ENCODE measurements at places on chromosomes 6 and 20. TPM values are rescaled to one million over a fixed set of nuclear protein-coding genes. Genes with fewer than 3 reads are reported as not detected.

The SCUBE3 gene
- total RNA-seq, result under 0.01 TPM

The ADGB gene
- not detected for total RNA-seq

The FLRT3 gene
- total RNA-seq, result 5.1 TPM

The DAAM2 gene
- 25.9 TPM for total RNA-seq

The ADNP gene
- 32.1 TPM for total RNA-seq

The KIF25 gene
- total RNA-seq, result 0.26 TPM

The BMP7 gene
- total RNA-seq, result not detected

The PRRT1 gene
- total RNA-seq, result 0.33 TPM

The XKR7 gene
- total RNA-seq, result not detected

The WFDC12 gene
- not detected for total RNA-seq

The OLIG3 gene
- total RNA-seq, result not detected

DNA sequence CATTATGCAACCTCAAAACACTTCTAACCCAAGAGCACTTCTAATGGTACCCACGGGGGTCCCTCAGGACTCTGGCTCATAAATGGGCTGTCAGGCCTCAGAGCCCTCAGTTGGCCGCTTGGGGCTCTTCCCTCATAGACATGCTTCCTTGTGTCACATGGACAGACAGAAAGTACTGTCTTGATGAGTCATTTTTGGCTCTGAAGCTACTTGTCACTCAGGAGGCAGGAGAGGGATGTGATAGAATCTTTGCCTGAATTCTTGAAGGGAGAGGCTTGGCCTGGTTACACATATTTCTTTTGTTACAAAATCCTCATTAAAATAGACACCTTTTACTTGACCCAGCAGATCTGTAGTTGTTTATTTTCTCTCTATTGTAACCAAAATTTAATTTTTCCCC, 15.1 kb upstream of the EDN1 start:
- no peak for DNase-seq

- DNase-seq, result no peak
These were observed 25.9 kb downstream of the ECHDC1 start for GRCh38 chr6:127317388-127318128.

DNA sequence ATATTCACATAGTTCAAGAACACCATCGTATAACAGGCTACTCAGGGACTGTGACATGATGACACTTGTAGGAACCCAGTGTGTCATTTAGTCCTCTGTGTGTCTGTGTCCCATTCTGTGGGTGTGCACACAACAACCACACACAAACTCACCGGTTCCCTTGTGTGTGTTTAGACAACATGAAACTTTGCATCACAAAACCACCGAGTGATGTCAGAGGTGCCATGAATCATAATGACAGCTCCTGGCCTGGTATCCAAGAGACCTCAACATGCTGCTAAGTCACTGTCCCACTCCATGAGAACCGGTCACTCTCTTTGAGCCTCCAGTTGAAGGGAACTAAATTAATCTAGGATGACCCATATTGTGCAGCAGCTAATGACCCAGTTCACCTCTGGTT, 421.3 kb downstream of the PREX1 start:
- peak; percentile 34 for DNase-seq

DNA sequence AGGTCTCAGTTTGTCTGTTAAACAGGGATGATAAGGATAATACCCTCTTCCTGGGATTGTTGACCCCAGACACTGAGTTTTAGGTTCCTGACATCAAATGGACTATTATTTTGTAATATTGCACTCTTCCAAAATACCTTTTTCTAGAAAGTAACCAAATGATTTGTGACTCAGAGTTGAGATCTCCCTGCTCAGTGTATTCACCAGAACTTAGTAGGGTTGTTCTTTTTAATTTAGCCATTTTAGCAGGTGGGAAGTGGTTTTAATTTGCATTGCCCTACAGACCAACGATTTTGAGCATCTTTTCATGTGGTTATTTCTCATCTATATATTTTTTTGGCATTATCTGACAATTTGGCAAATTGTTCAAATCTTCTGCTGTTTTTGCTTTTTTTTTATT, 75.1 kb downstream of the TMEM242 start:
- DNase-seq, result no peak

DNA sequence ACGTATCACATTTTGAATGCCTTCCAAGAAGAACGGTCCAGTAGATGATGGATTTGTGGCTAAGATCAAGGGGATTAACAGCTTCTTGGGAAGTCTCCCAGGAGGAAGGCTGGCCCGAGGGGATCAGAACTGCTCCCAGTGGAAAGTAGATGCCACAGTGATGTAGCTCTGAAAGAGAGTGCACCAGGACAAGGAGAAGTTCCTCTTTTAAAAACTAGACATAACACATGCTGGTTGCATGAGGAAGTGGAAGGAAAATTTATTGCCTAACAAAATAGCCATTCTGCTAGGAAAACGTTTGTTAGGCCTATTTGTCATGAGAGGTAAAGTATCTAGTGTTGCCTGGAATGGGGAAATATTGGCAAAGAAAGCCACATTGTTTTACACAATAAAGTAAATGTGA, 87.8 kb downstream of the CDH26 start:
- DNase-seq, result peak; percentile 61

DNA sequence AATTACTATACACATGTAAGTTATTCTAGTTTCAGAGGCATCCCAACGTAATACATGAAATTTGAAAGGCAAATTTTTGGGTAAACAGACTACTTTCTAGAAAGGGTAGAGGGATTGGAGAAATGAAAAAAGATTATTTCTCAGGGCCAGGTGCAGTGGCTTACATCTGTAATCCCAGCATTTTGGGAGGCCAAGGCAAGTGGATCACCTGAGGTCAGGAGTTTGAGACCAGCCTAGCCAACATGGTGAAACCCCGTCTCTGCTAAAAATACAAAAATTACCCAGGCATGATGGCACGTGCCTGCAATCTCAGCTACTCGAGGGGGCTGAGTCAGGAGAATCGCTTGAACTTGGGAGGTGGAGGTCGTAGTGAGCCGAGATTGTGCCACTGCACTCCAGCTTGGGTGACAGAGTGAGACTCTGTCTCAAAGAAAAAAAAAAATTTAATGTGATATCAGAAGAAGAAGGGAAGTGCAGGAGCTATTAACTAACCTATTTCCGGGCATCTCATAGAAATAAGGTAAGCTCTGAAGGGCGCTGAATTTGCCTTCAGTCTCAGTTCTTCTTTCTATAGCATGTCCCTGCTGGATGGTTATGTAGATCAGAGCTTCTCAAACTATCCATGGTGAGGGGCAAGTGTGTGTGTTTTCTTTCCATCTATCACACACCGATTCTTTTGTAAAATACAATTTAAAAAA, 100.3 kb upstream of the MTHFD1L start:
- no peak for DNase-seq

- no peak for DNase-seq
These were observed 191.3 kb upstream of the ARID1B start for GRCh38 chr6:156585859-156586258.

DNA sequence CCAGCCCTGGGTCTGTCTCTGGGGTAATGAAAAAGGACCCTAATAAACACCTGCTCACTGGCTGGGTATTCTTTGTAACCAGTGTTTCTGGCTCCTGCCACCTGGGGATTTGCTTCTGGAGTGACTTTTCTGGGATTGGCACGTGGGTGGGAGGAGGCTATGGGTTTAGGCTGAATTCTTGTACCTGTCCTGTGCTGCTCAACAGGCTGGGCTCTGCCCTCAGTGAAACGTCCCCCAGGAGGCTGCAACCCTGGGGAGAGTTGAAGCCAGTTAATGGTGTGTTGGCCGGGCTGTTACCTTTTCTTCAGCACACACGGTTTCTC, 6.8 kb downstream of the NPBWR2 start:
- DNase-seq, result no peak

GRCh38 chr6:150156460-150156859, 13.6 kb downstream of the PPP1R14C start:
- no peak for DNase-seq

DNA sequence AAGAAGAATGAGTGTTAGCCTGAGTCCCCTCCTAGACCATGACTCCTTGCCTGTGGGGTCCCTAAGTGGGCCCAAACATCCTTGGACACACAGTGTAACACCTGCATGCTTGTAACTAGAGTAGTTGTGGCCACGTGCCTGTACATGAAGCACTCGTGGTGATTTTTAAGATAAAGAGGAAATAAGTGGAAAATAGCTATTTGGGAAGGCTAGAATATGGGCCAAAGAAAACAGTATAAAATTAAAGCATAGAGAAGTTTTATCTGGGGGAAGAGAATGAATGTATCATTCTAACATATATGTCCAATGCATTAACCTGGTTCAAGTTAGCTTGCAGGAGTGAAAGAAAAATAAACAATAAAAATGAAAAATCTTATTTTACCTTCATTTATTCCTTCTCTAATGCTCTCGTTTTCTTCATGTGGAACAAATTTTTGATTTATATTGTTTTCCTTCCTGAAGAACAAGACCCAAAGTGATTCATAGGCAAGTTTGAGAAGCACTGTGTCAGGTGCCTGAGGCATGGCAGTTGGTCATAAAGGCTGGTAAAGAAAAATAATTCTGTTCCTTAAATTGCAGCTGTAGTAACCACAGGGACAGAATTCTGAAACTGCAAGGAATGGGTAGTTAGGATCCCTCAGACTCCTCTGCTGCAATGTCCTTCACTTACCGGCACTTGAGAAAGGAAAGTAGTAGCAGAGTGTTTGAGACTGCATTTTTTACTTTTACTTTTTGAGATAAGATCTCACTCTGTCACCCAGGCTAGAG, 8.5 kb upstream of the CST3 start:
- no peak for DNase-seq

GRCh38 chr20:62156592-62157386, 13.2 kb downstream of the SS18L1 start:
- peak; percentile 27 for DNase-seq

DNA sequence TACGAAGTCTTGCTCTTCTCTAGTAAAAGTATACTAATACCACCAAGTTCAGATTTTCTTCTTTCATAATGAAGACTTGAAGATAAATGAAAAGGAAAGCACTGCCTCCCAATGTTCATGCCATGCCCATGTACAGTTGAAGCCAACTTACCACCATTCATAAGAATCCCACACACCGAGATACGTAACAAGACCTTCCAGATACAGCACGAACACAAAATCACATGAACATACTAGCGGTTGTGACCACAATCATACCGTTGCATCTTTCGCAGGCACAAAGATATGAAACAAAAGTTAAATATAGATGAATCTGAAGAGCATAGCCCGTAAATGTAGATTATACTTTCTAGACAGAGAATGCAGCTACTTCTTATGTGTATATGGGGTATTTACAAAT, 412.5 kb downstream of the CBLN4 start:
- no peak for DNase-seq

DNA sequence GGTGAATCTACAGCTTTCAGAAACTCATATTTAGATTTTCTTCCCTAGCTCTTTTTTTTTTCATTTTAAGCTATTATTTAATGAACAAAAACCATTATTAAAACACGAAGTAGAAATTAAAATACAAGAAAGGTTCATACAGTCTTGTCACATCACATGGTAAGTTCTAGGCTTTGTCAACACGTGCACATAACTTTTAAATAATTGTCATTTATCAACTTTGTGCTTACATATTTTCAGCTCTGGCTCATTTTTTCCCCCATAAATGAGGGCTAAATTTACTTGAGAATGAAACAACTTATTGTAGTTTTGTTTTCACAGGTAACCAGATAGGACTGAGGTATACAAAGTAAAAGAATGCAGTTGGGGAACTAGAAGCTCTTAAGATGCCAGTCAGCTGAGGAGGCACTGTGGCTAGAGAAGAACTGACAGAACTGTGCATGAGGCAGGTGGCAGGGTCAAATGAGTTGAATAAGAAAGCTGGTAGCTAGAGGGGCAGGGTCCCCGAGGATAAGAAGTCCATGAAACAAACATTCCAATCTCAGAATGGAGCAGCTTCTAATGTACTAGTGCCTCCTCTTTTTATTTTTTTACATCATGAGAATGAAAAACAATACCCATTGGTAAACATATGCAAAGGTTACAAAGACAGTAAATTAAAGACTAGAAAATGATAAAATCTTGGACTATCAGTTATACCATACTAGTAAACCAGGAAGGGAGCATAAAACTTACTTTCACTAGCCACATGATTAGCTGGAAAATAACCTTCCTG, 141.5 kb downstream of the MYB start:
- DNase-seq, result no peak

- no peak for DNase-seq
These were observed 8.5 kb upstream of the TRIM40 start for GRCh38 chr6:30127238-30128093.

- DNase-seq, result no peak
These were observed 1.7 kb downstream of the PMEPA1 start for GRCh38 chr20:57707849-57708693.

DNA sequence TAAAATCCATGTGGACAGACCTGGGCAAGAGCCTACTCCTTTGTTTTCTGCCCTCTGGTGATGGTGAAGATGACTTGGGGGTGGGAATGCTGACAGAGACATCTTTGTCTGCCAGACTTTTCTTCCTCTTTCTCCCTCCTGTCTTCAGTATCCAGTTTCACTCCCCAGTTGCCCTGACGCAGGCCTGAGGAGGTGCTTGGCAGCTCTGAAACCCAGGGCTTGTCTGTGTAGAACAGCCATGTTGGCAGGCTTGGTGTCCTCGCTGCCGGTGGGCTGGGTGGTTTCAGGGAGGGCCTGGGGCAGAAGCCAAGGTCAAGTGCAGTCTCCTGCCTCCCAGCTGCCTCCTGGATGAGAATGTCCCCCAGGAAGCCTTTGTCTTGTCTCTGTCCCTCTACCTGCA, 22.5 kb downstream of the CCDC167 start:
- no peak for DNase-seq

GRCh38 chr20:63490416-63490815, 8.5 kb downstream of the EEF1A2 start:
- DNase-seq, result no peak

DNA sequence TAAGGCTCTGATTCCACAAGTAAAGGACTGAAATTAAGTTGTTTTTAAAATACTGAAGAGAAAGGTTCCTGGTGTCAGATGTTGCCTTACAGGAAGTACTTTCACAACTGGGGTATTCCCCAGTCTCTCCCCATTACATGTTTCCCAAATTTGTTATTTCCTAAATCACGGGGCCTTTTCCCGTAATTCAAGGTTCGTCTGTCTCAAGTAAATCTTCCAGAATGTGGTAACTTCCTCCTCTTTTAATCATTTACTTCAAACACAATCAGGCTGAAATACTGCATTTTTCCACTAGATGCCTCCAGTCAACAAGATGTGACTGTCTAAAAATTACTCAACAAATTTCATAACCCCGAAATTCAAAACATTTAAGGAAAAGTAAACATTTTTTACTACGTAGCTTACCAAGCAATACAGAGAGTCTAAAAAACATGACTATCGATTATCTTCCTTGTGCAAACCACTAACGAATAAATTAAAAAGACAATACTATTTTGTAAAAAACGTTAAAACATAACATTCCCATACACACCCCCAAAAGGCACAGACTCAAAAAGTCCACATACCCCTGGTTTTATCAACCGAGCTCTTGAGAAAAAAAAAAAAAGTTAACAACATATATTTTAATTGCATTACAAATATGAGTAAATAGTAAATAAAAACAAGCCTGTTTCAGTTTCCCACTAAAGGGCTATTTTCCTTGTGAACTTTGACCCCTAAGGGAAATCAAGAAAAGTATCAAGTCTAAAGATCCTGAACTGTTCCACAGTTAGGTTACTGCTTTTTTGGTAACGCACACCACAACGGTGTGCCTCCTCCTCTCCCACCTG, 1.7 kb downstream of the SOD2 start:
- peak; percentile 75 for DNase-seq

Data from fibroblast of lung (primary cell).